Stimulated activated CD4-positive, alpha-beta T cell treated with anti-CD3 and anti-CD28 coated beads, Interleukin-2, amount 100 ng/mL, for 4 hours (primary cell): ENCODE measurements at places on chromosomes 5 and 9.

GRCh38 chr9:91972076-91972626 lies 22.1 kb upstream of the ROR2 start:
- DNase-seq, result no peak

DNA sequence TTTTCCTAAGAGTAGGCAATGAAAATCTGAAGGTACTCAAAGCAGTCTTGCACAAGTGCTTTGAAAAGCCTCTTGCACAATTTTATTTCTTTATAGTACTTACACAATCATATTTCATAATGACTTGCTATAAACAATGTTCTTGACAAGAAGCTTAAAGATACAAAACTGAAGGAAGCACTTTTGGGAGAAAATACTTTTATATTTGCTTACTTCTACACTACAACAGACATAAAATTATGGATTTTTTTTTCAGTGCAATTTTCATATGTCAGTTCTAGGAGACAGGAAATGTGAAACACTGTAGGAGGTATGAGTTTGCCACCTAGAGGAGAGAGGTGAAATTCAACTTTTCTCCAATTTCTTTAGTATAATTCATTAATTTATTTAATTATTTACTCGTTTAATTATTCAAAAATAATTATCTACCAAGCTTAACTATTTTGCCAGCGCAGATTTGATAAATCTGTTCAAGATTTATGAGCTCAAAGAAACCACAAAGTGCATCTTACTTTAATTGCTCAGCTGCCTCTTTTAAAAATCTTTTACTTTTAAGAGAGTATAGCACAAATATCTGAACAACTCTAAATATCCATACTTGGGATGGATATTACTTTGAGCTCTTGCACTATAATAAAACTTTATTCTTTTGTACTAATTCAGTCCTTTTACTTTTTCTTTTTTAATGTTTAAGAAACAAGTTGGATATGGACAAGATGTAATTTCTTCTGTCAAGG lies 29.0 kb upstream of the CDKN2B start:
- DNase-seq, result no peak

DNA sequence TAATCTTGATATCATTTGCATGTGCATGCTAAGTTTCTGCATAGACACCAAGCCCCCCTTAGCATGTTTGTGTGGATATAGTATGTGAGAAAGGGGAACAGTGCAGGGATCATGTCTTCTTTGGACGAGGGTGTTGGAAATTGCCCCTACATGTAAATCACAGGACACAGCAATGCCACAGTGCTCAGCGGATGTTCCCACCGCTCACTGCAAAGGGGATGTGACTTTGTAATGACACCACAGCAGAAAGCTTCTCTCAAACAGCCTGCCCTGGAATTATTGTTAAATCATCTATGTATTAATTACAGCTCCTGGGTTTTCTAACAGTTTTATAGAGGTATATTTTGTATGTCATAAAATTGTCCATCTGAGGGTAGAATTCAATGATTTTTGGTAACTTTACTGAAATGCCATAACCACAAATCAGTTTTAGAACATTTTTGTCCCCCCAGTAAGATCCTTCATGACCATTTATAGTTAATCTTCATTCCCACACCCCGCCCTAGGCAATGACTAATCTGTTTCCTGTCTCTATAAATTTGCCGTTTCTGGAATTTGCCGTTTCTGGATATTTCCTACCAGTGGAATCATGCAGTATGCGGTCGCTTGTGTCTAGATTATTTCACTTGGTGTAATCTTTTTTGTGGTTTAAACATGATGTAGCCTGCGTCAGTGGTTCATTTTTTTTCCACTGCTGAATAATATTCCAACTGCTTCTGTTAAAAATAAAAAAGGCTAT lies 648.5 kb upstream of the WWC1 start:
- no peak for DNase-seq

DNA sequence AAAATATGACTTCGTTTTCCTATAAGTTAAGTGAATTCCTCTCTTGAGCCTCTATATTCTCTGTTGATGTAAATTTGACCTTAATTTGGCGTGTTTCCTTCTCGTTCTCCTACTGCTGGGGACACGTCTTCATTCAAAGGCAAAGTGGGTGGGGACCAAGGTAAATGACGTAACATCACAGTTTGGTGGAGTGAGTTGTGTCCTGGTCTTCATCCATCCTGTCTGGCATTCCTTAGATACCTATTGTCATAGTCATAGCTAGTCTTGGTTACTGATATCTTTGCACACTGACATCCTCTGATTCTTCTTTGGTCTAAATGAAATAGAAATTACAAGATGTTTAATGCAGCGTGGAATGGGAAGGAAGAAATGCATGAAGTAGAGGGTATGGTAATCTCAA lies 108.5 kb downstream of the NNT start:
- DNase-seq, result no peak

DNA sequence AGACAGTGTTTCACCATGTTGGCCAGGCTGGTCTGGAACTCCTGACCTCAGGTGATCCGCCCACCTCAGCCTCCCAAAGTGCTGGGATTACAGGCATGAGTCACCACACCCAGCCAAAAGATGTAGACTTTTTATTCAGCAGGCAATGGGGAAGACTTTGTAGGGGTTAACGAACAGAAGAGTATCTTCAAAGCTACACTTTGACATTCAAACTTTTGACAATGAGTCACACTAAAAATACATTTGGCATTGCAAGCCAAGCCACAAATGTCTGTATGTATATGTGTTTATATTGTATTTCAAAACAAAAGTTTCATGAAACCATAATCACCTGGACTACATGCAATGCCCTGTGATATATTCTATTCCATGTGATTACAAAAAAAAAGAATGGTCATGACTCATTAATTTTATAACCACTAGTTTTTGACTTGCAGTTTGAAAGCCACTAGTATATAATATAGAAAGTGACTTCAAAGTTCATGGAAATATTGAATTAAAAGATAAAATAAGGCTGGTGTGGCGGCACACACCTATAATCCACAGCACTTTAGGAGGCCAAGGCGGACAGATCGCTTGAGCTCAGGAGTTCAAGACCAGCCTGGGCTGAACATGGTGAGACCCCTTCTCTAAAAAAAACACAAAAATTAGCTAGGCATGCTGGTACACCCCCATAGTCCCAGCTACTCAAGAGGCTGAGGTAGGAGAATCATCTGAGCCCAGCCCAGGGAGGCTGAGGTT lies 8.3 kb downstream of the DIMT1 start:
- DNase-seq, result no peak

- no peak for DNase-seq
Observed at GRCh38 chr5:3854188-3854821, 258.7 kb downstream of the IRX1 start.

GRCh38 chr5:81922854-81923279 lies 49.0 kb upstream of the ATG10 start:
- DNase-seq, result no peak

DNA sequence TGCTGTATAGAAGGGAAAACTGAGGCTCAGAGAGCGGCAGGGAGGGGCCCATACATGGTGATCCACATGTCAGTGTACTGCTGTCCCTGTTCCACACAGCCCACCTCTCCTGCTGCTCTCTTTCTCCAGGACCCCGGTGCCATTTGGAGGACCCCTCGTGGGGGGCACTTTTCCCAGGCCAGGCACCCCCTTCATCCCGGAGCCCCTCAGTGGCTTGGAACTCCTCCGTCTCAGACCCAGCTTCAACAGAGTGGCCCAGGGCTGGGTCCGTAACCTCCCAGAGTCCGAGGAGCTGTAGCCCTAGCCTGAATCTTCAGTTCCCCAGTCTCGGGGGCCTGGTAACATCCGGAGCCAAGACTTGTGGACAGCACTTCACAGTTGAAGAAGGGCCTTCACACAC lies 15.5 kb downstream of the MYOZ3 start:
- no peak for DNase-seq

DNA sequence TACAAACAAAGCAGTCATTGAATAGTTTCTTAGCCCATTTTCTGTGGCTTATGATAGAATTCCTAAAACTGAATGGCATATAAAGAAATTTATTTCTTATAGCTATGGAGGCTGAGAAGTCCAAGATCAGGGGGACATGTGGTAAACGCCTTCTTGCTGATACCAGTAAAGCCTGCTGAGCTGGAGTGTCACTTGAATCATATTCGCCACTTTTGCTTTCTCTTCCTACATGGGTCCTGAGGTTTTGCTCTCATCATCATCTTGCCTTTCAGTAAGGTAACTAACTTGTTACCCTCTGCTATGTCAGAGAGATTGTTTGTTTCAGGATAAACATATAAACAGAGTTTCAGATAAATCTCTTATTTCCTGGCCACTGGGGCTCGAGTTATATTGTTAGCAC lies 203.3 kb upstream of the DMRT1 start:
- no peak for DNase-seq

DNA sequence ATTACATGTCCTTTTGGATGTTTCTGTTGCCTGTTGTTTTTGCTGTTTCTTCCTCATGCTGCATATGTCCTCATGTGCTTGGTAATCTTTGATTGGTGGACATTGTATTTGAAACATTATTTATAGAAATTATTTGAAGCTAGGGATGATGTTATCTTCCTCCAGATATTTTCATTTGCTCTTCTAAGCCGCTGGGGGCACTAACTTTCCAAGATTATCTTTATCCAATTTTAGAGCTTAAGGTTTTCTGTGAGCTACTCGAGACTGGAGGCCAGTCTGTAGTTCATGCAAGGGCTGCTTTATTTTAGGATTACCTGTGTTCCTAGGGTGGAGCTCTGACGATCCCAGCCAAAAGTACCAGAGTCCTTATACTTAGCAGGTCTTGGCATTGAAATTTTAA lies 40.9 kb downstream of the STX17 start:
- no peak for DNase-seq

- DNase-seq, result no peak
Observed at GRCh38 chr9:84323858-84324257, 16.7 kb downstream of the SLC28A3 start.

- DNase-seq, result no peak
Observed at GRCh38 chr5:51691538-51692079, 308.4 kb downstream of the ISL1 start.

GRCh38 chr9:97527626-97528528 lies 26.4 kb downstream of the TMOD1 start:
- DNase-seq, result no peak

- DNase-seq, result no peak
Observed at GRCh38 chr5:85614489-85614888, 1003.3 kb upstream of the COX7C start.

DNA sequence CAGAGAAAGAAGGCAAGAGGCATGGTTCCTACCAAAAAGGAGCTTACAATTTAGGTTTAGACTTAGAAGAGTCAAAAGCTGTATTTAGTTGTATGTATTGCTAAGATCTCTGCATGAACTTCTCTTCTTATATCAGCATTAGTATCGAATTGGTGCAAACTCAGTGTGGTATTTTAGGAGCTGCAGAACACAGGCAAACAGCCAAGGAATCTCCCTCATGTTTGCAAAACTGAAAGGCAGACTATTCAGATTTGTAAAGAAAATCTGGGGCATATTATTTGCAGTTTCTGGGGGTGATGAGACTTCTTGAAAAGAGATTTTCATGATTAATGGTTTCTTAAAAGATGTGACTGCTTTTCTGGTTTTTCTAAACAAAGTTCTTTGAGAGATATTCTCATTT lies 252.7 kb downstream of the CEMIP2 start:
- no peak for DNase-seq

DNA sequence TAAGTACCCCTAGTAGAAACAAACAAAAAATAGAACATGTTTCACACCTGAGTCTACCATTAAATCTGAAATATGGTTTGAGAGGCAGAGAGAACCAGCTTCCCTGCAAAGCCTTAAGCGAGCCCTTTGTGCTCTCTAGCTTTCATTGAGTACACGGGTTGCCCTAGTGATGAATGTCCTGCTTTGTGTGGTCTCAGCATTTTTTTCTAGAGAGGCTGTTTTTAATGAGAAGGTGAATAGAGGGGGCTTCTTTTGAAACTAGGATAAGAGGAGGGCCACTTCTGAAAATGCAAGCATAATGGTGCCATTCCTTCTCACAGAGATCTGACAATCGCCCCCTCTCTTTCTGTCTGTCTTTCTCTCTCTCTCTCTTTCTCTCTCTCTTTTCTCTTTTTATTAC lies 131.3 kb downstream of the MACIR start:
- DNase-seq, result no peak

DNA sequence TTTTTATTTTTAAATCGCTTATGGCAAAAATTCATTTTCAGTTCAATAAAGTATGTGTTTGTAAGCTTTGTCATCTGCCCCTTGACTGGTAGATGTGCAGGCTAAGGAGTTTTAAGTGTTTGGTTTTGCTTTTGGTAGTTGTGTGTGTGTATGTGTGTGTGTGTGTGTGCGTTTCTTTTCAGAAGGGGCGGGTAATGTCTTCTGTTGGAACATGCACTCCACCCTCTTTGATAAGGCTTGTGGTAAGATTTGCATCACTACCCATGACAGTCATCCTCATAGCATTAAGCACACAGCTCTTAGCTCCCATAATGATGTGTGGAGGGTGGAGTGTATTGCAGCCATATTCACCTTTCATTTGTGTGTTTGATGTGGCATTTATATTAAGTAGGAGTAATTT lies 92.1 kb upstream of the FSD1L start:
- no peak for DNase-seq

- DNase-seq, result no peak
Observed at GRCh38 chr5:83219495-83219894, 142.1 kb downstream of the XRCC4 start.

DNA sequence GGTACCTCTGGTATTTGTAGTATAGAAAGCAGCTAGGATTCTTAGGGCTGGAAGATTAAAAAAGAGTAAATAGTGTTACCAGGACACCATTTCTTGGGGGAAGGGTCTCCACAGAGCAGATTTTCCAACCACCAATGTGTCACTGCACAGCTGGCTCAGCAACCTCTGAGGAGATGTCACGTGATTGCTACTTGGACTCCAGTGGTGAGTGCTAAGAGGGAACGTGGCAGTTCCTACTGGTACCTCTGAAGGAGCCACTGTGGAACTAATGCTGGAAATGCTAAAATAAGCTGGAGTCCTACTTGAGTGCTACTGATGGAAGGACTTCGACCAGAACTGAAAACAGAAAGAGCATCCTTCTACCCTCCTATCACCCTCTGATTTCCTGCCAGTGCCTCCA lies 36.1 kb upstream of the SPDL1 start:
- DNase-seq, result no peak

DNA sequence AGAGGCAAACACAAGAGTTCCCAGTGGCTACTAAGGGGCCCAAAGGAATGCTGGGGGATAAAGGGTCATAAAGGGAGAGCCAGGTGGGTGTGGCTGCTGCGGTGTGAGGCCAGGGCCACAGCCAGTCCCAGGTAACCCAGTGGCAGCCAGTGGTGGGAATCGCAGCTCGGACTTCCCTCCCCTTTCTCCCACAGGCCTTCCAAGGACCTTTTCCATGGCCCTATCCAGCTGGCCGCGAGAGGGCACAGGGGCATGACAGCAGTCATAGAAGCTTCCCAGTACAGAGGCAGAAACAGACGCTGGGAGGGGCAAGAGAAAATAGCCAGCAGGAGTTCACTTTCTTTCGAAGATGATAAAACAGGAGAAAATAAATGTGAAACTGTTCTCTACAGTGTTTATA lies 257.6 kb downstream of the SEMA5A start:
- no peak for DNase-seq

DNA sequence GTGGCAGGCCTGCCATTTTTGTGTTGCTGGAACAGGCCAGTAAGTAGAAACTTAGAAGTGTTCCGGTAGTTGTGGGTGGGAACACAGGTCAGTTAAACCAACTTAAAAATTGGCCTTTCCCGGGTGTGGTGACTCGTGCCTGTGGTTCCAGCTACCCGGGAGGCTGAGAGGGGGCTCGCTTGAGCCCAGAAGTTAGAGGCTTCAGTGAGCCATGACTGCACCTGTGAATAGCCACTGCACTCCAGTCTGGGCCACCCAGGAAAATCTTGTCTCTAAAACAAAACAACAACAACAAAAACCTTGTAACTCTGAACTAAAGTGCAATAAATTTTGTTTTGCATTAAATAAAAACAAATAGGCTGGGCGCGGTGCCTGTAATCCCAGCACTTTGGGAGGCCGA lies 1.4 kb upstream of the NHP2 start:
- no peak for DNase-seq

- no peak for DNase-seq
Observed at GRCh38 chr9:96449523-96449844, 485 bp upstream of the HABP4 start.
